Right kidney (tissue), 9 donors: ENCODE measurements at places on chromosomes 3 and 15.

GRCh38 chr3:113535898-113536297 is 3.5 kb downstream of the SIDT1 start:
- DNase-seq, result no peak

- no peak for DNase-seq
Measured at GRCh38 chr15:35320158-35320780, 225.7 kb downstream of the DPH6 start.

- no peak for DNase-seq
Measured at GRCh38 chr3:147336543-147337278, 69.6 kb downstream of the ZIC4 start.

GRCh38 chr3:79414035-79414434 is 353.8 kb downstream of the ROBO1 start:
- DNase-seq, result no peak

DNA sequence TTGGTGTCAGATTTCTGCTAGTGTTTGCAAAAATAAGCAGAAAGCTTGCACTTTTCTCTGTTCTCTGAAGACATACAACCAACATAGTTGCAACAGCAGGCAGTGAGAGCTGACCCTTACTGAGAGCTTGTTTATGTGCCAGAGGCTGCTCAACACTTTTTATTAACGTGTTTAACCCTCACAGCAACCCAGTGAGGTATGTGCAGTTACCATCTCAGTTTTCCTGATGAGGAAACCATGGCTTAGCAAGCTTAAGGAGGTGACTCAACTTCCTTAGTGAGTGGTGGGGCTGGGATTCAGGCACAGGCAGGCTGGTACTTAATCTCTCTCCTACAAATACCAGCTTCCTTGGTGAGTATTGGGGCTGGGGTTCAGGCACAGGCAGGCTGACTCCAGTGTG is 158.1 kb upstream of the CTDSPL start:
- DNase-seq, result no peak

- no peak for DNase-seq
Measured at GRCh38 chr3:107629566-107629965, 106.8 kb downstream of the BBX start.

DNA sequence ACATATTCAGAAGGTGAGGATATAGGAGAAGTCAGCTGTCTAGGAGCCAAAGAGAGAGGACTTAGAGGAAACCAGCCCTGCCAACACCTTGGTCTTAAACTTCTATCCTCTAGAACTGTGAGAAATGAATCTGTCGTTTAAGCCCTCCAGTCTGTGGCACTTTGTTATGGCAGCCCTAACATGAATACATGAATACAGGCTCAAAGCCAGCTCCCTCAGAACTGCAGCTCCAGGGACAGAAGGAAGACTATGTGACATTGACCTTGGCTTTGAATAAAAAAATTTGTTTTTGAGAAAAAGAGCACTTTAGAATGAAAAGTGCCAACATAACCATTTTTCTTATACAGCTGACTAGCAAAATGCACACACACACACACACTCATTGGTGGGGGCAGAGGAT is 110.9 kb upstream of the ATP2B2 start:
- DNase-seq, result no peak

GRCh38 chr15:48556159-48556897 is 89.2 kb downstream of the FBN1 start:
- no peak for DNase-seq

GRCh38 chr15:51390241-51390965 is 48.9 kb downstream of the GLDN start:
- DNase-seq, result no peak

DNA sequence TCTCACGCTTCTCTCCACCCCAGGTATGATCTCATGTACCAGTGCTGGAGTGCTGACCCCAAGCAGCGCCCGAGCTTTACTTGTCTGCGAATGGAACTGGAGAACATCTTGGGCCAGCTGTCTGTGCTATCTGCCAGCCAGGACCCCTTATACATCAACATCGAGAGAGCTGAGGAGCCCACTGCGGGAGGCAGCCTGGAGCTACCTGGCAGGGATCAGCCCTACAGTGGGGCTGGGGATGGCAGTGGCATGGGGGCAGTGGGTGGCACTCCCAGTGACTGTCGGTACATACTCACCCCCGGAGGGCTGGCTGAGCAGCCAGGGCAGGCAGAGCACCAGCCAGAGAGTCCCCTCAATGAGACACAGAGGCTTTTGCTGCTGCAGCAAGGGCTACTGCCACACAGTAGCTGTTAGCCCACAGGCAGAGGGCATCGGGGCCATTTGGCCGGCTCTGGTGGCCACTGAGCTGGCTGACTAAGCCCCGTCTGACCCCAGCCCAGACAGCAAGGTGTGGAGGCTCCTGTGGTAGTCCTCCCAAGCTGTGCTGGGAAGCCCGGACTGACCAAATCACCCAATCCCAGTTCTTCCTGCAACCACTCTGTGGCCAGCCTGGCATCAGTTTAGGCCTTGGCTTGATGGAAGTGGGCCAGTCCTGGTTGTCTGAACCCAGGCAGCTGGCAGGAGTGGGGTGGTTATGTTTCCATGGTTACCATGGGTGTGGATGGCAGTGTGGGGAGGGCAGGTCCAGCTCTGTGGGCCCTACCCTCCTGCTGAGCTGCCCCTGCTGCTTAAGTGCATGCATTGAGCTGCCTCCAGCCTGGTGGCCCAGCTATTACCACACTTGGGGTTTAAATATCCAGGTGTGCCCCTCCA is 19.1 kb downstream of the TYRO3 start:
- no peak for DNase-seq

DNA sequence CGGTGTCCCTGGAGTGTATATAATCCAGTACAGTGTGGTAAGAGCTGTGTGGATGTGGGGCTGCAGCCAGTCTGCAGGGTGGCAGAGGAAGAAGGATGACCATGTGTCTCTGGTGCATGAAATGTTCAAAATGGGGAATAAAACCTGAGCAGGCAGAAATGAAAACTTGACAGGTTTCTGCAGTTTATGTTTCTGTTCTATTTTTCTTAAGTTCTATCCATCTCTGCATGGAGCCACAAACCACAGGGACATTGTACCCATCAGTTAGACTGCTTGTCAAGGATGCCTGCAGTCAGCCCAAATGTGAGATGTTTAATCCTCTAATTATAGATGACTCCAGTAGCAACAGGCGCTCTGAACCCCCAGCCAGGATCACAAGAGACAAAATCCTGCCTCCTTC is 216.7 kb downstream of the IL20RB start:
- no peak for DNase-seq

GRCh38 chr15:58233341-58233740 is 95.2 kb downstream of the AQP9 start:
- DNase-seq, result no peak

DNA sequence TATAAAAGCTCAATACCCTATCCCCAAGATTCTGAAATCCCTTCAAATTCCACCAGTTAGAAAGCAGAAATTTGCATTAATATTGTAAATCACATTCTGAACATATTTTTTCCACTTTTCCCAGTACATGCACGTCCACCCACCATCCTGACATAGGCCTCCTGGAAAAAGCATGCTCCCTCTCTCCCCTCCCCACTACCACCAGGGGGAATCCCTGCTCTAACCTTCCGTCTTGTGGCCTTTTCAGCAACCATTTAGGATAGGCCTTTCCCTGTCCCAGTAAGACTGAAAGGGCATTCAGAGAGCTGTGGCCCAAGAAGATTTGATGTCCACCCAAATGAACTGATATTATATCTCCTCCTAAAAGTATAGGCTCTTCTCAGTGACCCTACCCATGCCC is 182.1 kb downstream of the ARRDC4 start:
- no peak for DNase-seq

- no peak for DNase-seq
Measured at GRCh38 chr3:122938783-122939425, 88.7 kb downstream of the SEMA5B start.

- no peak for DNase-seq
Measured at GRCh38 chr3:115615001-115615814, 8.1 kb upstream of the GAP43 start.
